Suppressor macrophage (primary cell): ENCODE measurements at places on chromosomes 1 and 21.
A peak's percentile ranks its signal among the peaks of the same experiment; 100 is the strongest.

GRCh38 chr1:208524925-208525324 lies 280.7 kb upstream of the PLXNA2 start:
- DNase-seq, result no peak

GRCh38 chr1:77757066-77757584 lies 2.5 kb downstream of the USP33 start:
- DNase-seq, result no peak

DNA sequence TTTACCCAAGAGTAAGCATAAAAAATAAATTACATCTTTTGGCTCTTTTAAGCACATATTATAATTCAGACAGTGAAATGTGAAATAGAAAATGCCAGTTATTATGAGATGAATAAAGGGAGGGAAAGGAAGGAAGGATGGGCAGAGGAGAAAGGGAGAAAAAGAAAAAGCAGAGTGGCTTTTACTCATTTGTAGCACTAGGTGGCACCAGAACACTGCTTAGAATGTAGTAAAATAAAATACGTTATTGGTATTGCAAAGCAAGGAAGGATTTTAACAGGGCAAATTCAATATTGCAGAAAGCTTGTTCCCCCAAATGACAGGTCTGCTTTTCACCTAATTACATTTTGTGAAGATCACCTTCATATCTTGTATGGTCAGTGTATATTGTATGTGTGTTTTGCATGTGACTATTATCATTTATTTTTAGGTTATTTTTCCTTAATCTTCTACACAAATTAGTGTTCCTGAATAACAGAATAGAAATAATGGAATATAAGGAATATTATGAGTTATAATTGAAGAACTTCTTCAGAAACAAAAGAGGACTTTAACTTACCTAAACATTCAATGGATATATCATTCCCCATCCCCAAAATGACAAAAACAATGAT lies 9.1 kb upstream of the PCNX2 start:
- peak; percentile 55 for DNase-seq

GRCh38 chr1:8345621-8346415 lies 27.9 kb downstream of the SLC45A1 start:
- DNase-seq, result no peak

DNA sequence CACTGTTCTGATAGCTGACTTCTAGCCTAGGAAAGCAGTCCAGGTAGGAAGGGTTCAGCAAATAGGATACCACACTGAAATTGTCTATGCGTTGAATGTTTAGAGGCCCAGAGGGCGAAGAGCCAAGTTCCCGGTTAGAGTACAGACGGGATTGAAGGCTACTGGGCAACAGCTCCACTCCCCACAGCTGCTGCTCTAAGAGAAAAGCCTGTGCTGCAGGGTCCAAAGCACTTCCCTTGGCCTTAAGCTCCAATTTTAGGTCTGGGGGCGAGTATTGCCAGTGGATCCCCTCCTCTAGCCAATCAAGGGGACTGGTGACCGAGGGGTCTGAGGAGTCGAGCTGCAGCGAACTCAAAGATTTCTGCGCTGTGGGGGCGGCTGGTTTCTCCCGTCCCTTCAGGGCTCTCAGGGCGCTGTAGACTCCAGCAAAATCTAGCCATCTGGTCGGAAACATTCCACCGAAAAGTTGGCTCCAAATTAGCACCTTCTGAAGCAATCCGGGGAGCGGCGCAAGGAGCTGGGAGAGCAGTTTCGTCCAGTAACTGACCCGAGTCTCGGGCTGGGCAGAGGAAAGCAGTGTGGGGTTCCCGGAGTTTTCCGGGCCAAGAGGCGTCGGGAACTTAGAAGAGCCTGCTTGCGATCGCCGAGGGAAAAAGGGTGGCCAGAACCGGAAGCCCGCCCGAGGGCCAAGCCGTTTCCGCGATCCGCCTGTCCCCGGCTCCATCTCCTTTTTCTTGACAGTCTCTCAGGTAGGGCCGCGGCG lies 748 bp downstream of the PPP1R15B start:
- DNase-seq, result peak; percentile 77

GRCh38 chr1:61561666-61562065 lies 163.3 kb downstream of the TM2D1 start:
- no peak for DNase-seq

- DNase-seq, result no peak
Observed at GRCh38 chr1:10823000-10823401, 26.6 kb upstream of the CASZ1 start.

DNA sequence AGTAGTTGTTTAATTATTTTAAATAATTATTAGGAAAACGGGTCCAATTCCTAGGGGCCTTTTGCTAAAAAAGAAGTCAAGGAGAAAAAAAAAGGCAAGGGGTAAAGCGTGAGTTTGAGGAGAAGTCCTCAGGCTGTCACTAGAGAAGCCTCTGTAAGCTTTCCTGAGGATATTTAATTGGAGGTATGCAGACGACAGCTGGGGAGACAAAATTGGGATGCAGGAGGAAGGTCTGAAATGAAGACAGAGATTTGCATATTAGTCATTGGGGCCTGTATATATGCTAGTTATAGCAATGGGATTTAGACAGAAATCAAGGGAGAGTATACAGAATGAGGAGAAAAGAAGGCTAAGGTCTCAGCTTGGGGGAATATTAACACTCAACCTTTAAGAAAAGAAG lies 8.6 kb downstream of the ATP6V1G3 start:
- DNase-seq, result no peak

- no peak for DNase-seq
Observed at GRCh38 chr1:18126616-18127015, 19.0 kb downstream of the IGSF21 start.

DNA sequence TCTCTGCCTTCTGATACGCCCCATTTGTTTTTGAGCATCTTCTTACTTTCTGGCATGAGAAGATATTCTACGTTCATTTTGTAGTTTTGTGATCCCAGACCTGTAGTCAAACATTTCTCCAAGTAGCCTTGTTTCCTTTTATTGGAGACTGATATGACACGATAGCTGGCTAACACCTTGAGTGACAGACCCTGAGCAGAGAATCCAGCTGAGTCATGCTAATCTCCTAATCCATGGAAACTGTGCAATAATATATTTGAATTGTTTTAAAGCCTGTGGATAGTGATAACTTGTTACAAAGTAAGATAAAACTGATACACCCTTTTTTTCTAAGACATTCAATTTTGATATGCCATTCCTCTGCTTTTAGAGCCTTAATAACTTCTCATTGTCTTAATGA lies 1.2 kb upstream of the IFI44L start:
- no peak for DNase-seq

GRCh38 chr1:164310166-164310565 lies 248.8 kb upstream of the PBX1 start:
- DNase-seq, result no peak

DNA sequence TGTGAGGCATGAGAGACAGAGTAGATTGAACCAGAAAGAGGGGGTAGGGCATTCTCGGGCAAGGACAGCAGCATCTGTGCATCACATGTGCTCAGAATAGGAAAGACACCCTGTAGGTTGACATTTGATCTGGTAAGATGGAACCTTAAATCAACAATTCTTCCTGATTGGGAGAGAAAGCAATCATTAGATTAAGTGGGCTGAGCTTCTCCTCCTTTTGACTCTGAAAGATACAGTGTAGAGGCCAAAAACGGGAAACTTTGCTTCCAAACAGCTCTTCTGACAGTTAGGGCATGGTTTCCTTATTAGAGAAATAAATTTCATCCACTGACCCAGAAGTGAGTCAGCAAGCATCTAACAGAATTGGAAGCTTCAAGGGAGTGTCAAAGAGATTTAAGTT lies 9.7 kb downstream of the KIF14 start:
- DNase-seq, result peak; percentile 12

GRCh38 chr1:59100708-59101374 lies 196.1 kb upstream of the FGGY start:
- DNase-seq, result no peak

- peak; percentile 92 for DNase-seq
Observed at GRCh38 chr1:108107658-108108057, 92.5 kb downstream of the SLC25A24 start.

DNA sequence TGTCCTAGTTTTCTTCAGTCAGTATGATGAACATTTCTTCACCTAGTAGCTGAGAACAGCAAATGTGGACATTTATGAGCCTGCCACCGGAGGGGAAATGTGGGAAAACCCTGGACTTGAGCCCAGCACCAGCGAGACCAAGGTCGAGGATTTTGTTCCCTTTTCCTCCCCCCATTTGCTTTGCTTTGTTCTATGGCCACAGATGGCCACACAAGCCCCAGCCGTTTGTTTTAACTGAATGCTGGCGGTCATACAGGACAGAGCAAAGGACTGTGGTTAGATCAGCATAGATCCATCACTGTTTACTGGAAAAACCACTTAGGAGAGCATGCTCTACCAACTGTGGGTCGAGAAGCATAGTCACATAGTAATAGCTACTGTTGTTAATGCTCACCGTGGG lies 20.9 kb downstream of the SH2D2A start:
- DNase-seq, result no peak

GRCh38 chr1:17539118-17539476 lies 401 bp upstream of the ARHGEF10L start:
- DNase-seq, result no peak

DNA sequence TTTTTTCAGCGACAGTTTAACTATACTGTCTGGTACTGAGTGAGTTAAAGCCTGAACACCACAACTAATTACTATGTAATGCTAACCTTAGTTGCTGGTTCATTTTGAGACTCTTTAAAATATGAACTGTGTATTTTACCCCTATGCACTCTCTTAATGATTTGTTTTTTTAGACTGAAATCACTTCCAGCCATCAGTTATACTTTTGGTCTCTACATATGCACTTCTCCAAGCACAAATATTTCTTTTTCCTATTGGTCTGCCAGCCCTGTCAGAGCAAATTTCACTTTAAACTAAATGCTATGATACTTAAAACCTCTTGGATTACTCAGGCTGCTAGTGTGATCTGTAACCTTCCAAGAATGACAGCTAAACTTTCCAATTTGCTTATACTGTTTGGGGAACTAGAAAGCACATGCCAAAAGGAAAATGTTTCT lies 38.1 kb upstream of the SCYL3 start:
- DNase-seq, result no peak

GRCh38 chr1:97903626-97904025 lies 17.2 kb downstream of the DPYD start:
- no peak for DNase-seq

- peak; percentile 63 for DNase-seq
Observed at GRCh38 chr1:154481053-154481452, 21.0 kb upstream of the TDRD10 start.

DNA sequence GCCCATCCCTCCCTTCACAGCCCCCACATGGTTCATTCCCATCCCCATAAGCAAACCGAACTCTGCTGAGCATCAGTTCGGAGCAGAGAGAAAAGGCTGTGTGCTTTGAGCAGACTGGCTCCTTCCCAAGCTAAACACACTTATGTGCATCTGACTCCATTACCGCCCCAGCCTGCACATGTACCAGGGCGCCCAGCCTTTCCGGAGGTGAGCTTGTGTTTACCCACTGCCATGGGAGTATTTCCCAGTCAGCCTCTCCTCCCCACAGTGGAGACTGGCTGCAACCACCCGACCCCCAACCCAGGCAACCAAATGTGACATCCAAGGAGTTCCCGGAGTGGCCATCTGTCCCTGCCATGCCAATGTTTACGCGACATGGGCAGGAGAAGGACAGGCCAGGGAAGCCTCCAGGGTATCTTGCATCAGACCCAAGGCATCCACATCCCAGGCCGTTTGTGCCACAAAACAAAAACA lies 9.4 kb downstream of the TIAM1 start:
- DNase-seq, result no peak

DNA sequence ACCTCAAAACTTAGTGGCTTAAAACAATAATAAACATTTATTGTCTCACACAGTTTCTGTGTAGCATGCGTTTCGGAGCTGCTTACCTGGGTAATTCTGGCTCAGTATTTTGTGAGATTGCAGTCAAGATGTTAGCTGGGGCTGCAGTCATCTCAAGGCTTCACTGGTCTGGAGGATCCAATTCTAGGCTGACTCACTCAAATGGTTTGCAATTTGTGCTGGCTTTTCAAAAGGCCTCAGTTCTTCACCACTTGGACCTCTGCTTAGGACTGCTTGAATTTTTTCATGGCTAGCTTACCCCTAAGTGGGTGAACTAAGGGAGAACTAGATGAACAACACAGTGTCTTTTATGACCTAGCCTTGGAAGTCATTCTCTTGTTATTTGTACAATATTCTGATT lies 21.0 kb downstream of the XPR1 start:
- DNase-seq, result no peak

GRCh38 chr1:11645670-11646265 lies 8.5 kb downstream of the FBXO2 start:
- DNase-seq, result peak; percentile 84

DNA sequence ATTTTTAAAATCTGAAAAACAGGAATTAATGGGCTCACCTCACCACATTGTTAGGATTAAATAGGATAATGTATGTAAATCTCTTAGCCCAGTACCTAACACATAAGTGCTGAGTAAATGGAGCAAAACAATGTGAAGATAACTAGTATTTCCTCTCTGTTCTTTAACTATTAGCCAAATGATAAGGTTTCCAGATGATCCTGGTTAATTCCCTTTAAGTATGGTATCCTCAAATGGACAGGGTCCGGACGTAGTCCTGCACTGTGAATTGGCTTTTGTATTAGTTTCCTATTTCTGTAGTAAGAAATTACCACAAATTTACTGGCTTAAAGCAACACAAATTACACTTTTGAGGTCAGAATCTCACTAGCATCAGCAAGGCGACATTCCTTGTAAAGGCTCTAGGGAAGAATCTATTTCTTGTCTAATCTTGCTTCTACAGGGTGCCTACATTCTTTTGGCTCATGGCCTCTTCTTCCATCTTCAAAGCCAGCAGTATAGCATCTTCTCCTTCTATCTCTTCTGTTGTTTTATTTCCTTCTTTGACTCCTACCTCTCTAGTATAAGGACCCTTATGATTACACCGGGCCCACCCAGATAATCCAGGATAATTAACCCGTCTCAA lies 17.1 kb downstream of the SCAF4 start:
- DNase-seq, result no peak

GRCh38 chr1:95723346-95723745 lies 489.3 kb downstream of the RWDD3 start:
- no peak for DNase-seq

GRCh38 chr1:24664507-24665033 lies 21.5 kb downstream of the SRRM1 start:
- DNase-seq, result no peak

GRCh38 chr21:34935452-34935851 lies 113.7 kb downstream of the RUNX1 start:
- DNase-seq, result no peak

- DNase-seq, result no peak
Observed at GRCh38 chr21:45288441-45288841, 746 bp upstream of the POFUT2 start.

GRCh38 chr1:86429835-86430234 lies 5.9 kb downstream of the CLCA2 start:
- peak; percentile 95 for DNase-seq

DNA sequence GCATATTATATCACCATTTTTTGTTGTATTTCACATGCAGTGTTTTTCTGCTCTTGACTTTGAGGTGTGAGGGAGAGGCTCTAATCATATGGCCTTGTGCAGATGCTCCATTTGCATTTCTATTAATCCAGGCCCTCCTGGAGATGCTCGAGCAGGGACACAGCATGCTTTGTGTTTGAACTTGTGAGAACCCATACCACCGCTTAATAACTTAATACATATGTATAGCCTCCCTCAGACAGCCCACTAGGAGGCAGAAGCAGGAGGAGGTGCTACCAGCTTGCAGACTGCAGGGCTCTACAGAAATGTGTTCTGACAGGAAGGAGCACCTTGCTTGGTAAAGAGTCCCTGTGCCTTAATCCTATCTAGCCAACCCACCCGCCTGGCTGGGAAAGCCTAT lies 155.2 kb downstream of the BARHL2 start:
- no peak for DNase-seq

- no peak for DNase-seq
Observed at GRCh38 chr21:45620201-45620923, 23.2 kb upstream of the PCBP3 start.

- no peak for DNase-seq
Observed at GRCh38 chr1:106249810-106250209, 806.7 kb upstream of the PRMT6 start.
